ENCODE measurements at places on chromosomes 5 and 9.
A peak's percentile ranks its signal among the peaks of the same experiment; 100 is the strongest.

DNA sequence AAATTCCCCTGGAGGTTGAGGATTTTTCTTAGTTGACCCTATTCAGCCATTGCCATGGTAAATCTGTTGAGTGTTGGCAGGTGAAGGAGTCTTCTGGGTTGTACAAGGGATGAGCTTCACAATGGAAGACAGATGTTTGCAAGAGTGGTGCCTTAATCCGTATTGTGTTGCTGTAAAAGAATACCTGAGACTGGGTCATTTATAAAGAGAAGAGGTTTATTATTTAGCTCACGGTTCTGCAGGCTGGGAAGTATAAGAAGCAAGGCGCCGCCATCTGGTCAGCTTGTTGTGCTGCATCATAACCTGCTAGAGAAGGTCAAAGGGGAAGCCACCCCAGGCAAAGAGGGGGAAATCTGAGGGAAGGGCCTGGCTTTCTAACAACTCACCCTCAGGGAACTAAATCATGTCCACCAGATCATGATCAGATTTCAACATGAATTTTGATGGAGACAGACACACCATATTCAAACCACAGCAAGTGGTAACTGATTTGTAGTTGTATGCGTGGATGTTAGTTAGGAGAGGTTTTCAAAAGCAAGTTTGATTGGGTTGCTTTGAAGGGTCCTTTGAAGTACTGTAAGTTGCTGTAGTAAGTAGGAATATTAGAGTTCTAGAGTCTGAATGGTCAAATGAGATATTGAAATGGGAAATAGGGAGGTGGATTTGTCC lies 2.5 kb downstream of the TNPO1 start:
- DNase-seq: peak; percentile 86

- DNase-seq: no peak
Measured at GRCh38 chr5:125775896-125776295, 647.3 kb upstream of the GRAMD2B start.

DNA sequence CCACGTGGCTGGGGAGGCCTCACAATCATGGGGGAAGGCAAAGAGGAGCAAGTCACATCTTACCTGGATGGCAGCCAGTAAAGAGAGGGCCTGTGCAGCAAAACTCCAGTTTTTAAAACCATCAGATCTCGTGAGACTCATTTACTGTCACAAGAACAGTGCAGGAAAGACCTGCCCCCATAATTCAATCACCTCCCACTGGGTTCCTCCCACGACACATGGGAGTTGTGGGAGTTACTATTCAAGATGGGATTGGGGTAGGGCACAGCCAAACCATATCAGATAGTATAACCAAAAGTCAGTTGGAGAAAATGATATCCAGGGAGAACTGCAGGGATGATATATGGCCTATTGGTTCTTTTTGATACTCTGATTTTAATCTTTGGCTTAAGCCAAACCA lies 10.0 kb upstream of the CAVIN4 start:
- no peak for DNase-seq

GRCh38 chr5:13558408-13558807 lies 386.1 kb downstream of the DNAH5 start:
- no peak for DNase-seq

- no peak for DNase-seq
Measured at GRCh38 chr9:108017671-108018070, 528.1 kb upstream of the KLF4 start.

- DNase-seq: peak; percentile 97
Measured at GRCh38 chr9:23826120-23826629, at the start of gene ELAVL2. Gene ELAVL2, minus strand, starts transcription at chr9:23826240. Its CDS starts 64,006 bp downstream, at chr9:23762234.

- no peak for DNase-seq
Measured at GRCh38 chr9:98228392-98229089, 26.9 kb downstream of the TBC1D2 start.

DNA sequence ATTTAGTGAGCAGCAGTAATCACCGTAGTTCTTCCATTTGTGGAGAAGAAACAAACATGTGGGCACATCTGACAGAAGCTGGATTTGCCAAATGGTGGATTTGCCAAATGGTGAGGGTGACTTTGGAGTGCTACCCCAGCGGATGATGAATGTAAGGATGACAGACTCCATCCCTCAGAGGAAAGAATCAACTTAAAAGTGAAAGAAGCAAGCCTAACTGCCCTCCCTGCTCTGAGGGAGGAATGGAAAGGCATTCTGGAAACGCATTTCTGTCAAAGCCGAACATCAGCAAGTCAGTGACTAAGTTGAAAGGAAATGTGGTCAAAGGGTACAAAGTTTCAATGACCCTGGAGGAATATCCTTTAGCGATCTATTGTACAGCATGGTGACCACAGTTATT lies 143.5 kb downstream of the GPBP1 start:
- DNase-seq: no peak

GRCh38 chr9:13427587-13427986 lies 148.1 kb upstream of the MPDZ start:
- DNase-seq: peak; percentile 90

DNA sequence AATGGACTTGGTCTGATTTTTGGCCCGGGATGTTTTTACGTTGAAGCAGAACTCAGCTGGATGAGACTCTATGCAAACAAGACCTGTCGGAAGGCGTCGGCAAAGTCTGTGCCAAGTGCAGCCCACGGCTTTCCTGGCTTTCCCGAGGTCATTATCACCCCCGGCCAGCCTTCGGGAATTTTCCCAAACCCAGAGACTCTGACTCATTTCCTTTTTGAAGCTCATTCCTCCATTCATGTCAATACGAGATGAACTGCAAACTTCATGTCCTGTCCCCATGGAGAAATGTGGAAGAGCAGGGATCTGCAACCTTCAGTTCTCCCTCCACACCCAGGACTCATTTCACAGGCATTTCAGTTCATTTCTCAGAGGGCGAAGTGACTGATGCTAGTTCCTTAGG lies 95.3 kb downstream of the IRX2 start:
- no peak for DNase-seq

DNA sequence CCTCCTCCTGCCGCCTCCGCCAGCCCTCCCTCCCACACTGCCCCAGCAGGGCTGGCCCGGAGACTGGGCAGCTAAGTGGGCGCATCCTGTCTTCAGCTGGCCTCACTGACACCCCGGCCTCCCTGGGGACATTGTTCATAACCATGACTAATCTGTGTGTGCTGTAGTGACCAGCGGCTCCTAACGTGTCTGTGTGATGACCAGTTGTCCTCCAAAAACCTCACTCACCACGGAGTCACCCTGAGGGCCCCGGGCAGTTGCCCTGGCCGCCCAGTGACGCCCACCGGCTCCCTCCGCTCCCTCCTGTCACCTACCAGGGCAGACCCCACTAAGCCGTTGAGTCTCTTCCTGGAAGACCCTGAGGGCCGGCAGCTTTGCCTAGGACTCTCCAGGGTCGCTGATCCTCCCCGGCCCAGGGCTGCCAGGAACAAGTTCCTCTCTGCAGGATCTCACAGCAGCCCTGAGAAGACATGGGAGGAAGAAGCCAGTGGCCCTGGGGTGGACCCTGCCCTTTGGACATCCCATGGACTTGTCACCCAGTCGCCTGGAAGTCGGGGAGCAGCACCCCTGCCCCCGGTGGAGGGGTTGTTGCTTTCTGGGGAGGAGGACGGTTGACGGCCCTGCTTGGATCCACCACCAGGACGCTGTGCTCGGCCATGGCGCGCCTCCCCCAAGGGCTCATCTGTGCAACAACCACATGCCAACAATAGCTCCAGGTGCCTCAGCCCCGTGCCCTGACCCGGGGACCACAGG lies 110.2 kb upstream of the LMX1B start:
- DNase-seq: no peak

GRCh38 chr5:155091063-155091648 lies 77.6 kb downstream of the KIF4B start:
- peak; percentile 72 for DNase-seq

DNA sequence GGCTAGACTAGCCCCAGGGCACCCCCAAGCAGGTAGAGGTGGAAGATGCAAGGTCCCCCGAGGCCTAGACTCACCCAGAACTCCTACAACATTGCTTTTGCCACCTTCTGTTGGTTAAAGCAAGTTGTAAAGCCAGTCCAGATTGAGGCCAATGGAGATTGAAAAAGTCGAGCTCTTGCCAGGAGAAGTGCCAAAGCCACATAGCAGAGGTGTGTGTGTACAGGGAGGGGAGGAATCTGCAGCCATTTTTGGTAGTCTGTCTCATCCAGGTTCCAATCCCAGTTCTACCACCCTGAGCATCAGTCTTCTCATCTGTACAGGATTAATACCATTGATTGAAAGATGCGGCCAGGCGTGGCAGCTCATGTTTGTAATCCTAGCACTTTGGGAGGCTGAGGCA lies 12.3 kb upstream of the URM1 start:
- no peak for DNase-seq

DNA sequence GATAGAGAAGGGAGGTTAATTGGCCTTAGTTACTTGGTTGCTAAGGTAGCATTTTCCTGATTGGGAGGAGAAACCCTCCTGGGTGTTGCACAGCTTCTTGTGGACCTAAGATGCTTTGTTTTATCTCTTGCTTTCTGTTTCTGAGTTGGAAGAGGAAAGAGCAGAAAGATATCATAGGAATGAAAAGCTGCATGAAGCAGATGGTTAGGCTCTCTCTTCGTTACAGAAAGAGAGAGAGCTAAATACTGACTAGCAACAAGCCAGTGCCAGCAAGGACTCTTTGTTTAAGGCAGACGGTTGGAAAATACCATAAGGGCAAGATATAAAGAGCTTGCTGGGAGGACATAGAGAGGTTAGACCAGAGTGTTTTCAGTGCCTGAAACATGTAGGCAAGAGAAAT lies 103.1 kb downstream of the ATG10 start:
- DNase-seq: peak; percentile 6

DNA sequence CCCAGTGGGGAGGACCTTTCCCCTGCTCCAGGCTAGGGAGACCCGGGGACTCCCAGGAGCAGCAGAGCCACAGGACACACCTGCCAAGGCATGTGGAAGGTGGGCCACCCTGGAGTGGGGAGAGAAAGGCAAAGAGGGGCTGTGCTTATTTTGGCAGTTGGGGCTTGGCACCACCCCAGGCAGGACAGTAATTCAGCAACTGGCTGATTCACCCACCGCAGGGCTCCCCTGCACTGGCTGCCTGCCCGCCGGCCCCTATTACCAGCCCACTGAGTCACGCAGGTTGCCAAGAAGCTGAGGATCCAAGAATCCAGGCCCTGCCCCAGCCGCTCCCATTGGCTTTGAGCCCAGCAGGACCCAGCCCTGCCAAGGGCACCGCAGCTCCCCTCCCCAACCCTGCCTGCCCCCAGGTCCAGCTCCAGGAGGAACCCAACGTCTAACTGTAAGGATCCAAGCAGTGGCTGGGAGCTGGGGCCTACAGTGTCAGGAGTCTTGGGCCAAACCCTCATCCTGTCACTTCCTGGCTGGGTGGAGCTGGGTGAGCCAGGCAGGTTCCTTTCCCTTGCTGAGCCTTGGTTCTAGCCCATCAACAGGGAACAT lies 14.2 kb upstream of the RALGDS start:
- DNase-seq: peak; percentile 74

DNA sequence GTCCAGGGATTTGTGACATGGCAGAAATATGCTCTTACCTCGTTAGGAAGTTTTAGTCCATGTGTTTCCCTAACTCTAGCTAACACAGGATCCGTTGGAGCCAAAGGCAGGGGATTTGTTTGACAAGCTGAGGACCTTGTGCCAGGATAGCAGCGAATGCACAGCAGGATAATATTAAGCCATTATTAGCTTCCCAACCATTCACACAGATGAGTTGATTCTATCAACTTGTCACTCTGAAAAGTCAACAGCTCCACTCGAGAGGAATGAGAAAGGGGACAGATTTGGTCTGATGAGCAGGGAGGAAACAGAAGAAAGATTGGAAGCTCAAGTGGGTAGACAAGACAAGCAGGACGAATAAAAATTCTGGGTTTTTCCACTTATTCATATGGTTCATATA lies 106.2 kb downstream of the FSTL4 start:
- DNase-seq: no peak

- peak; percentile 37 for DNase-seq
Measured at GRCh38 chr5:115985802-115986757, 23.8 kb downstream of the LVRN start.

DNA sequence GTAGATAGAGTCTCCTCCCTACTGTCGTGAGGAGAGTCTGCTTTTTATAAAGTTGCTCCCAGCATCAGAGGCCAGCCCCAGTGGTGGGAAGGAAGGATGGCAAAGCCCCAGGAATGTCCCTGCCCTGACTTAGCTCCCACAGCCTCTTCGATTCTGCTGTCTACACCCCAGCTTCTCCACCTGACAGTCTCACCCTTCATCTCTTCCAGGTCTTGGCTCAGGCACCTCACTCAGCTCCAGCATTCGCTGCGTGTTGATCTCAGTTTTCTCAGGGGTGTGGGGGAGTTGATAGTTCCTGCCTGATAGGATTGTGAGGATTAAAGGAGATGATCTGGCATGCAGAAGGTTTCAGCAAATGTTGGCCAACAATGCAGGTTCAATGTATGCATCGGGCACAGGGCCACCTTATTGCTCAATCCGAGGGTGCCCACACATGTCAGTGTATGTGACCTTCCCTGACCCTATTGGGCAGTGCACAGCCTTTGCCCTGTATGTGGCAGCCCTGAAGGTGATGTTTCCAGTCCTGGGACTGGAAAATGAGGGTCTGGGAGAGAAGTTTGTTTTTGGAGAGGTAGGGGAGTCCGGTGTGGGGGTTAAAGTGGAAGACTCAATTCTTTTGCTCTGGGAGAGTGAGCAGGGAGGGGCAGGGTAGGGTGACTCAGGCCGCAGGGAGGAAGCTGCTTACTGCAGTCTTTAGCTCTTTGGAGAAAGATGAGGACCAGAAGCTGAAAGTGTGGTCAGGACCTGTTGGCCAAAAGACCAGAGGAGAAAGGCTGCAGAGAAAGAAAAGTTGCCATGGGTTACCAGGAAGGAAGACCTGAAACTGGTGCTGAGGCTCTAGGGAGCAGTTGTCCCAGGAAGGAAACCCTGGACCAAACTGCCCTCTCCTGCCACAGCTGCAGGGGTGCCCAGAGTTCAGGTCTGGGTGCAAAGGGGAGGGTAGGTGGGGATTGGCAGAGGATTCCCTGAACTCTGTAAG lies 153.2 kb downstream of the MACROH2A1 start:
- DNase-seq: no peak

GRCh38 chr5:25453500-25453899 lies 808.7 kb upstream of the CDH10 start:
- DNase-seq: no peak

GRCh38 chr9:73095425-73095824 lies 56.2 kb upstream of the ANXA1 start:
- no peak for DNase-seq

DNA sequence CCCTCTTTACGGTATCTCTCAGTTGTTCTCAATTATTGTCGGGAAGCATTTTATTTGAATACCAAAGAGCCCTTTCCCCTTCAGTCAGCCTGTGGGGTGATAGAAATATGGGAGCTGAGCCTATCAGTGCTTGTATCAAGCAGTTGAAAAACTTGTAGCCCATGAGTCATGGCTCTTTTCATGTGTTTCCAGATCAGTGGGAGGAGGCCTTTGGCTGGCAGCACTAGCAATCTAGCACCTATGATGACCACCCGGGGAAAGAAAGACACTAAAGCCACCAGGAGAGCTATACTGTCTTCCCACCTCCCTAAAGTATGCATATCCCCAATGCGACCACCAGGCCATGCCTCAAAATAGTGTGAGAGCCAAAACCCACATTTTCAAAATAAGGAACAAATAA lies 696.9 kb upstream of the C9orf72 start:
- DNase-seq: no peak

- no peak for DNase-seq
Measured at GRCh38 chr5:107541400-107541799, 129.3 kb downstream of the EFNA5 start.
